ENCODE measurements at places on chromosomes 6 and 20.

DNA sequence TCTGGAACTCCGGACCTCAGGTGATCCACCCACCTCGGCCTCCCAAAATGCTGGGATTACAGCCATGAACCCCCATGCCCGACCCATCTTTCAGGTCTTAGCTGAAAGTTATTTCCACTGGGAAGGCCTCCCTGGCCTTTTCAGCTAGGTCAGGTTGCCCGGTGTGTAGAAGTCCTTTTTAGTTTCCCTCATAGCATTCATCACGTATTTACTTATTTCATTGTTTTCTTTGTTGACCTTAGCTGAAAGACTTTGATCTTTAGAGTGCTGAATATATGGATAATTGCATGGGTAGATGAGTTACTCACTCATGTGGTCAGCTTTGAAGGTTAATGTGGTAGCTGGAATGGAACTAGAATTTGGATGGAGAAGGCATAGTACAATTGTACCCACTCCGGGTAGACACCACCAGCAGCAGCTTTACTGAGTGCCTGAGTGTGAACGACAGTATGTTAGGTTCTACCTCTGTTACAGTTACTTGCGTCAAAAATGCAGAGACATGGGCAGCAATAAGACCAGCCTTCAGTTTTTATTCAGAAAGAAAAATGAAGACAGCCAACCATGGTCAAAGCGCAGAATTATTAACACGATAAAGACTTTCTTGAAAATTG is 9.1 kb downstream of the KIZ start:
- DNase-seq = no peak

DNA sequence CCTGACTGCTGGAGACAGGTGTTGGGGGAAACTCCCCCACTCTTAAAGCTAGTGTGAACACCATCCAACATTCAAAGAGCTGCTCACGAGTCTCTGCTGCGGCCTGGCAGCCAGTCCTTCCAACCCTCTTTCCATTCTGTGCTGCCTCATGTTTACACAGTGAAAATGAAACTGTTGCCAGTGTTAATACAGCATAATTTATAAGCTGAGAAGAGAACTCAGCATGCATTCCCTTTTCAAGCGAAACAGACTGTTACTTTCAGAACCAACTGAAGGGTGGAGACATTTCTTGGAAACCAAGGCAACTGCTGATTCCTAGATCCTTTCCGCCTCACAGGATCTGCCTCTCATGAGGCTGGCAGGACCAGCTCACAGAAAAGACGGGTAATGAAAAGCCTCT is 533.8 kb upstream of the ID4 start:
- DNase-seq = no peak

- peak; percentile 66 for DNase-seq
Measured at GRCh38 chr6:151847064-151847463, 39.6 kb downstream of the ESR1 start.

GRCh38 chr6:82040405-82041221 is 206.9 kb downstream of the IBTK start:
- DNase-seq = peak; percentile 71

- DNase-seq = no peak
Measured at GRCh38 chr6:4129446-4129845, 5.9 kb downstream of the ECI2 start.

- no peak for DNase-seq
Measured at GRCh38 chr6:41425511-41425910, 90.1 kb downstream of the NCR2 start.

DNA sequence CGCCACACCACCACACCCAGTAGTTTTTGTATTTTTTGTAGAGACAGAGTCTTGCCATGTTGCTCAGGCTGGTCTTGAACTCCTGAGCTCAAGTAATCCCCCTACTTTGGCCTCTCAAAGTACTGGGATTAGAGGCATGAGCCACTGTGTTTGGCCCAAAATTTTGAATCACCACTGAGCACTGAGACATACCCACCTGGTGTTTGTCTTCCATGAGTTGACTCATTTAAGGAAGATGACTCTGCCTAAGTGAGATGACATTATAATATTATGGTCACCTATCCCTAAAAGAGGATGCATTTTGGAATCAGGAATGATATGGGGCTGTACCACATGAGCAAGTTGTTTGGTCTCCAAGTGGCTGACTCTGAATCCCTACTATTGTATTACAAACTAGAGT is 54.6 kb upstream of the RNF217 start:
- DNase-seq = no peak

DNA sequence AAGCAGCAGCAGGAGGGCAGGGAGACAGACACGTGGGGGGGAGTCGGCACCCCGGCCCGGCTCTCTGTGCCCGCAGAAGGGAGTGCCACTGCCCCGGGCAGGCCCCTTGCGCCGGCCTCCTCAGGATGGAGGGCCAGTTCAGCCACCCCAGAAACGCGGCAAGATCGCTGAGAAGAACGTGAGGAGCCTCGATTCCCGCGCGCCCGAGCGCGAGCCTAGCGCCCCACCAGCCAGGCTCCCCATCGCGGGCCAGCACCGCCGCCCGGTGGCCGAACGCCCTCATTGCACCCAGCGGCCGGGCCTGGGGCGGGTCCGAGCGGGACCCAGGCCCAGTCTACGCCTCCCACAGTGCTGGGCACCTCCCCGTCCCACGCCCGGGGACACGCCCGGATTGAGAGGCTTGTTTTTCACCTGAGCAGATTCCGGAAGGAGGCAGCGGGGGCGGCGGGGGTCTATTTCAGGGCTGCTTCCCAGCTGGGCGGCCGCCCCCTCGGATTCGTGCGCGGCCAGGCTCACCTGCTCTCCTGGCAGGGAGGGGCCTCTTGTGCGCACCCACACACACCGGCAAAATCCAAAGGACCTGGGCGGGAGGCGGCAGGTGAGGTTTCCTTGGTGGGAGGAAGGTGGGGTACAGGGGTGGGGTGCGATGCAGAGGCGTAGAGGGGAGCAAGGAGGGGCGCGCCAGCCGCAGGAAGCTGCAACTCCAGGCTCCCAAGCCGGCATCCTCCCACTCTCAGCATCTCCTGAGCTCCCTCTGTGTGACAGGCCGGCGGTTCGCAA is 9.0 kb upstream of the GRM4 start:
- peak; percentile 43 for DNase-seq

DNA sequence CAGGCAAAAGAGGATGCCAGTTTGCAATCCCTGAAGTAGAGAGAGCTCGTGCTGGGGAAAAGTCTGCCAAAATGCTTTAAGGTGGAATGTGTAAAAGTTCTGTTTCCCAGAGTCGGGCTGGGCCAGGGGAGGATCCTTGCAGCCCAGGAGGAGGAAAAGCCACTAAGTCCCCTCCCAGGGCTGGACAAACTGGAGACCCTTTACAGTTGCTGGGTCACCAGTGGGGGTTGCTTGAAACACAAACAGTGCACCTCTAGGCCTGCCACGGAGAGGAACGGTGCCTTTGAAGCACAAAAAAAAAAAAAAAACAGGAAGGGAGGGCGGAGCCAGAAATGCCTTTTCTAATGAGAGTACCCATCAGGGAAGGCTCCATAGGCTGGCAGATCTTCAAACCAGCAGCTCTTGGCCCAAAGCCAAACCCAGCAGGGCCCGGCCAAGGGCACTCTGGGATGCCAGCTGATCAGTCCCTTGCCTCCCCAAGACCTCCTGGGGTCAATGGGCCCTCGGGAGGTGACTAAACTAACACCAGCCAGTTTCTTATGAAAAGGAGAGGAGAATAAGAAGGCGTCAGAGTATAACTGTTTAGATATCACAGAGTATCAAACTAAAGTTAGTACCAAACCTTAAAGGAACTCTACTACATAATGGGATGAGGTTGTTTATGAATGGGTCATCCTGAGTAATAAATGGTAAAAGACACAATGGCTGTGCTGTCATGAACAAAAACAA is 23.7 kb downstream of the HLA-A start:
- peak; percentile 88 for DNase-seq

DNA sequence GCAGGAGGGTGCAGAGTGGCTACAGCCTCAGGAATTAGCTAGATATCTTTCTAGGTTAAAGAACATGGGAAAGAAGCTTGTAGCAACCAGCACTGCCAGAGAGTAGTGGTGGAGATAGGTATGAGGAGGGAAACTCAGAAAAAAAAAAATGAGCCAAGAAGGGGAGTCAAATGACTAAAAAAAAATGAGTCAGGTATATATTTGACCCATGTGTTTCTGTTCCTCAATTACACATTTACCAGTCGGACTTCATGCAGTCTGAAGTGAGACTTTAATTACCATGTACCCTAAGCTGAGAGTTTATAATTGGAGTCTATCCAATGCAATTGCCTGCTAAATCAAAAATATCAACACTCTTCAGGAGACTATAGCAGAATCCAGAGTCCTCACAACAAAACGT is 964.6 kb downstream of the HACE1 start:
- DNase-seq = no peak

DNA sequence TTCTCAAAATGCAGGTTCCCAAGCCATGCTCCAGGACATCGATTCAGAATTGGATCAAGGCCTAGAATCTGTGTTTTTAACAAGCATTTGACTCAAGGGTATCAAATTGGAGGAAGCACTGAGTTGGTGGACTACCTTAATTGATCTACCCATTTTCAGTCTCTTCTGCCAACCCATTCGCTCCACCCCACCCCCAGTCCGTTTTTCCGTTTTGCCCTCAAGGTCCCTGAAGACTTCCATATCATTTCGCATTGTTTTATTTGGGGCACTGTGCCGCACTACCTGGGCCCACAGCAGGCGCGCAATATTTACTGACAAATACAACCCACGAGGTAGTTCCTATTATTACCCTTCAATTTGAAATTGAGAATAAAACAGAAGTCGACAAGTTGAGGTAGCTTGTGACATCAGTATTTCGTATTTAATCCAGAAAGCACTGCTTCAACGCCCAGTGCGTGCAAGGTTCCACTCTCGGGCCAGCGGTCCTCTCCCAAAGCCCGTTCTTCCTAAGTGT is 557 bp upstream of the DHX35 start:
- no peak for DNase-seq

- DNase-seq = peak; percentile 8
Measured at GRCh38 chr20:17721802-17722486, 22.2 kb downstream of the BANF2 start.

- DNase-seq = peak; percentile 92
Measured at GRCh38 chr6:10759312-10759839, 11.8 kb downstream of the TMEM14B start.

DNA sequence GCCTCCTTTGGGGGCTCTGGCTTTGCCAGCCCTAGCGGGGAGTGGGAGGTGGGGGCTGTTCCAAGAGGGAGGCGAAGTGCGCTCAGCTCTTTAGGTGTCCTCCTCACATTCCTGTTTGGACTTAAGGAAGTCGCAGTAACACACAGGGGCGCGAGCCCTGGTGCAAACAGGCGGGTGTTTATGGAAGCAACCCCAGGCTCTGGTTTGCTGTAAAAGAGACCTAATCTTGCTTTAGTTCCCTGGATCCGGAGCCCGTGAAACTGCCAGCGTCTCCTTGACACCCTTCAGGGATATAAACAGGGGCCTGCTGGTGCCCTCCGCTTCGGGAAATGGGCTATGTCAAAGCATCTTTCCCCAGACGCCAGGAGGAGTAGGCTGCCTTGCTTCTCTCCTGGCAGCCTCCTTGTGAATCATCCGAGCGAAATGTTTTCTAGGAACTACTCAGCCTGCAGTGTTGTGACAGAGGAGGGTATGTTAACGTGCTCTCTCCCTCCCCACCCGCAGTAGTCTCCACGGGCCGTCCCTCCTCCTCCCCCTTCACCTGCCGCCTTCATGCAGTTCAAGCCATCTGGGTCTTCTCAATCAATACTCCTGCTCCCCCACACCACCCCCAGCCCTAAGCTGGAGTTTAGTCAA is 168.0 kb upstream of the LRFN2 start:
- DNase-seq = peak; percentile 20

GRCh38 chr6:151109869-151110575 is 129.7 kb upstream of the AKAP12 start:
- DNase-seq = no peak

DNA sequence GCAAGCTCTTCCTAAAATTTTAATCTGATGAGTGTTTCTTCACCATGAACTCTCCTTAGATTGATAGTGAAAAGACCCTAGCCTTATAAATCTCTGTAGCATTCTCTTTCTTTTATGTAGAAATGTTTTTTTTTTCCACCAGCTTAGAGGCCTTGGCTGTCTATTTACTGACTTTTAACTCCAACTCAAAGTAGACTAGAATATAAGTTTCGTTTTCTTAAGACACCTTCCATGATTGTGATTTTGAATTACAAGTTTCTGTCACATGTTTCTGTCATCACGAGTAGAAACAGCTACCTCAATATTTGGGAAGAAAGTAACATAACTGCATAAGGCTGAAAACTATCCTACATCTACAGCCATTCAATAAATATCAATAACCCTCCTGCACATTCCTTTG is 17.8 kb downstream of the ADGRF4 start:
- no peak for DNase-seq

GRCh38 chr6:157092736-157093135 is 230.6 kb downstream of the TMEM242 start:
- no peak for DNase-seq

DNA sequence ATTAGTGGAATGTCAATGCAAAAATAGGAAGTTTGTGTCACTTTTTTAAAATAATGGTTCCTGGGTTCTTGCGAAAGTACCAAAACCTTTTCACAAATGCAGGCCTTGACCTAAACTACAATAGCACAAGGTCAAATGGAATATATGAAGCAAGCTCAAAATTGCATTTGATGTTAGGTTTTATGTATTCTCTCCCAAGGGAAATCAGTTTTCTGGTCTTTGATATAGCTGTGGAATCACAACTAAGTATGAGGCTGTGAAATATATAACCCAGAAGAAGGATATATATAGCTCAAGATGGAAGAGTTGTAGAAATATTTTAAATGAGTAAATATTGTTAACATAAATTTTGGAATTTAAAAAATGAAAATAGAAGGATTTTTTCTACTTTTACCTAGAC is 327.3 kb downstream of the RIMS1 start:
- no peak for DNase-seq

DNA sequence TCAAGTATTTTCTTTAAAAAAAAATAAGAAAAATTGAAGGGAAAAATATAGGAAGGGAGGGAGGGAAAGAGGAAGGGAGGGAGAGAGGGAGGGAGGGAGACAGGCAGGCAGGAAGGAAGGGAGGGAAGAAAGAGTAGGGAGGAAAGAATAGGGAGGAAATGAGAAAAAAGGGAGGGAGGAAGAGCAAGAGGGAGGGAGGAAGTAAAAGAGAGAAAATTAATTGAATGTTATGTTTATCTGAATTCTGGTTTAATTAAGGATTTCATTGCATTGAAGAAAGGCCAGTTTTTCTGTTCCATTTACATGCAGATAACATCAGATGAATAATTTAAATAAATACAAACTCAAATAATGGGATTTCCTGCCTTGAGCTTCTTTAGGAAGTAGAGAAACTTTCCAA is 47.8 kb downstream of the TENT5A start:
- DNase-seq = no peak

- no peak for DNase-seq
Measured at GRCh38 chr6:158069800-158070195, 88.1 kb downstream of the SYNJ2 start.

- no peak for DNase-seq
Measured at GRCh38 chr6:134627707-134628106, 309.8 kb upstream of the SGK1 start.

- no peak for DNase-seq
Measured at GRCh38 chr6:130603391-130603790, 223.8 kb upstream of the SMLR1 start.

GRCh38 chr6:150783813-150784212 is 81.7 kb upstream of the MTHFD1L start:
- DNase-seq = no peak

All from MCF 10A (cell line).